ENCODE measurements at places on chromosomes 1 and 21. TPM values are rescaled to one million over a fixed set of nuclear protein-coding genes. Genes with fewer than 3 reads are reported as not detected.

Gene GPR25
- not detected for total RNA-seq

Gene PPM1J
- total RNA-seq: 6.0 TPM

Gene PTPN7
- total RNA-seq: not detected

Gene SPRR1B
- total RNA-seq: 36.3 TPM

Gene TMEM82
- not detected for total RNA-seq

Gene KLHDC9
- total RNA-seq: 2.0 TPM

Gene CHODL
- 0.67 TPM for total RNA-seq

Gene CLCA2
- 162 TPM for total RNA-seq

Gene LRRC38
- not detected for total RNA-seq
